Tibial nerve (tissue), 4 donors: ENCODE measurements at places on chromosomes 12 and 14. TPM values are rescaled to one million over a fixed set of nuclear protein-coding genes. Genes with fewer than 3 reads are reported as not detected.

ENDOU gene
- total RNA-seq: 0.42 TPM

TAS2R19 gene
- total RNA-seq: 14.9 TPM

- H3K4me1 ChIP-seq: no peaks in the 10 kb centered on the region
- H3K4me3 ChIP-seq: no peak overlapping the region
- no peak for DNase-seq
- H3K27ac ChIP-seq: no peak overlapping the region
- H3K27me3 ChIP-seq: no peaks in the 10 kb centered on the region
Measured at GRCh38 chr12:20950248-20950647, 139.7 kb downstream of the SLCO1B3 start.

DNA sequence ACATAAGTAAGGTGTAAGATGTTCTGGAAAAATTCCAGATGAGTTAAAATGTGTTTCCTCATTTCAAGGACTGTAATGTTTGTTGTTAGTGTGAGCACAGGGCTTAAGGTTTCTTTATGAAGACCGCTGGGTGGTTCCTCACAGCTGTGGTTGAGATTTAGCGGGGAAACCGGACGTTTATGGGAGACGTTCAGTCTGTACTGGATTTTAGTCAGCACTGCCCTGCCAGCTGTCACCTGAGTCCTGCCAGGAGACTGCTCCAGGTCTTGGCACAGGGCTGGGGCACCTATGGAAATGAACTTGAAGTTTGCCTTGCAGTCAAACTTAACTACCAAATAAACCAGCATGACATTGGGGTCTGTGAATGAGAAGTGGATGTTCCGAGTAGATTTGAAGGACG is 555.2 kb downstream of the DIO2 start:
- H3K36me3 ChIP-seq: no peaks in the 10 kb centered on the region
- H3K27me3 ChIP-seq: no peaks in the 10 kb centered on the region
- no peak for DNase-seq
- H3K4me3 ChIP-seq: no peak overlapping the region

DNA sequence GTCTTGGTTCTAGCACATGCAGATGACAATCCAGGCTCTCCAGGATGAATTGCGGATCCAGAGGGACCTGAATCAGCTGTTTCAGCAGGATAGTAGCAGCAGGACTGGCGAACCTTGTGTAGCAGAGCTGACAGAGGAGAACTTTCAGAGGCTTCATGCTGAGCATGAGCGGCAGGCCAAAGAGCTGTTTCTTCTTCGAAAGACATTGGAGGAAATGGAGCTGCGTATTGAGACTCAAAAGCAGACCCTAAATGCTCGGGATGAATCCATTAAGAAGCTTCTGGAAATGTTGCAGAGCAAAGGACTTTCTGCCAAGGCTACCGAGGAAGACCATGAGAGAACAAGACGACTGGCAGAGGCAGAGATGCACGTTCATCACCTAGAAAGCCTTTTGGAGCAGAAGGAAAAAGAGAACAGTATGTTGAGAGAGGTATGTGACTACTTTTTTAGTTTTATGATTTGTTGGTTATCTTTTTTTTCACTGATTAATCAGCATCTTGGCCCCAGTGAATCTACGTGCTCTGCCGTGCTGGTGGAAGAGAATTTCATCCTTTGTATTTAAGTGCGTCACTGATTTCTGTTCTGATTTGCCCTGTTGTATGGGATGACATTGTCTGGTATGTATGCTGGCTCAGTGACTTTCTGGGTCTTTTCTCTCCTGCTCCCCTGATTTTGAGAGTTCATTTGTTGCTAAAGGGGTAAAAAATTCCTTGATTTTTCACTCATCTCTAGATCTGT is 92.3 kb downstream of the ERC1 start:
- no peaks in the 10 kb centered on the region for H3K4me1 ChIP-seq
- no peaks in the 10 kb centered on the region for H3K36me3 ChIP-seq
- no peak for DNase-seq
- no peak overlapping the region for H3K4me3 ChIP-seq
